Ecto neural progenitor cell (in vitro differentiated cells): ENCODE measurements at places on chromosomes 6 and 20.

GRCh38 chr20:22623211-22623610 lies 38.8 kb upstream of the FOXA2 start:
- DNase-seq, result no peak

- no peak for DNase-seq
These were observed 87.8 kb downstream of the DCDC2 start for GRCh38 chr6:24270011-24270410.

DNA sequence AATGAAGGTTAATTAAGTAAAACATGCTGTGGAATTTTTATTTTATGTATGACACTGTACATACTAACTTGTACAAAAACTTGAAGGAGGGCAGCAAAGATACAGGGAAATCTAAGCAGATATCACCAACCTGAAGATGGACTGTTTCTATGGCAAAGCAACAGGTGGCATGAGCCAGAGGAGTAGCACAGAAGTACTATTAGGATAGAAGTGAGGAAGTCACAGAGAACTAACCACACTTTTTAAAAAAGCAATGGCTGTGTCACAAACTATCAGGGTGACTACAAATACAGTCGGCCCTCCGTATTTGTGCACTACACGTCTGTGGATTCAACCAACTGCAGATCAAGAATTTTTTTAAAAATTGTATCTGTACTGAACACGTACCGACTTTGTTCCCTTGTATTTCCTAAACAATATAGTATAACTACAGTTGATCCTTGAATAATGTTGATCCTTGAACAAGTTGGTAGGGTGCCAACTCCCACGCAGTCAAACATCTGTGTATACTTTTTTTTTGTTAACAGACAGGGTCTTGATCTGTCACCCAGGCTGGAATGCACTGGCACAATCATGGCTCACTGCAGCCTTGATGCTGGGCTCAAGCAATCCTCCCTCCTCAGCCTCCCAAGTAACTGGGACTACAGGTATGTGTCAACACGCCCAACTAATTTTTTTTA lies 61.0 kb downstream of the NUDT3 start:
- no peak for DNase-seq

GRCh38 chr6:72321788-72322187 lies 300.1 kb upstream of the KCNQ5 start:
- DNase-seq, result no peak

- DNase-seq, result no peak
These were observed 11.2 kb downstream of the PCIF1 start for GRCh38 chr20:45945678-45946148.

DNA sequence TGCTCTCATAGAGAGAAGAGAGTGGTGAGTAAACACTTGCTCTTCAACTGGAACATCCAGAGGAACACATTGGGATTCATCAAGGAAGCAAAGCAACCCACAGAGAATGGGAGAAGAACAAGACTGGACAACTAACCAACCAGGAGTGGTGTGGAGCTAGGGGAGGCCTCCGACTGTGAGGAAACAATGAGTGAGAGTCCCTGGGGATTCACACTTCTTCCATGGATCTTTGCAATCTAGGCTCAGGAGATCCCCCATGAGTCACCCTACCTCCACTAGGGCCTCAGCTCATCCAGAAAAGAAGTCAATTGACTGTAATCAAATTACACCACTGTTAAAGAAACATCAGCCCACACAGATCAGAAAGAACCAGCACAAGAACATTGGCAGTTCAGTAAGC lies 42.3 kb upstream of the CLVS2 start:
- DNase-seq, result no peak

DNA sequence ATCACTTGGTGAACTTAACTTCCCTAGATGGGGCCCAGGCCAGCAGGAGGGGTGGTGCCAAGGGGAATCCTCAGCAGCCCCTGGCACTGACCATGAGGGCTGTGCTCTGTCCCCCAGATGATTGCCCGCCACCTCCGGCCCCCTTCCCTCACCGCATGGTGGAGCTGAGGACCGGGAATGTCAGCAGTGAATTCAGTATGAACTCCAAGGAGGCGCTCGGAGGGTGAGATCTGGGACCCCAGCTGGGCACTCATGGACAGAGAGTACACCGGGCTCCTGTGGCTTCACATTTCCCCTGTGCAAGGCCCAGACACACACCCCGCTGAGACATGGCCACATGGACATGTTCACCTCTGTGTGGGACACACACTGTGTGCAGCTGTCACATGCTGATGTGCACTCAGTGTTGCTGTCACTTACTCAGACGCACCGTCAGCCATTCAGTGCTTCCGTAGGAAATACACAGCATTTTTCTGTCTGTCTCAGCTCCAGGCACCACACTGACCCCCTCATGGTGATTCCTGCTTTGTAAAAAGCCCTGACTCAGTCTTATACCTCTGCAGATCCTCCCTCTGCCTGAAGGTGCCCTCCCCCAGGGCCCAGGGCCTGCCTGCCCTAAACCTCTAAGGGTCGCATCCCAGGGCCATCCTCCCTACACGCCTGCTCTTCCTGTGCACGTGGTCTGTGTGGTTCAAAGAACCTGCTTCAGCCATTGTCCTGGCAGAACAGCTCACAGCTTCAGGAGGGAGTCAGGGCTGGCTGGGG lies 4.4 kb downstream of the MYLK2 start:
- no peak for DNase-seq

DNA sequence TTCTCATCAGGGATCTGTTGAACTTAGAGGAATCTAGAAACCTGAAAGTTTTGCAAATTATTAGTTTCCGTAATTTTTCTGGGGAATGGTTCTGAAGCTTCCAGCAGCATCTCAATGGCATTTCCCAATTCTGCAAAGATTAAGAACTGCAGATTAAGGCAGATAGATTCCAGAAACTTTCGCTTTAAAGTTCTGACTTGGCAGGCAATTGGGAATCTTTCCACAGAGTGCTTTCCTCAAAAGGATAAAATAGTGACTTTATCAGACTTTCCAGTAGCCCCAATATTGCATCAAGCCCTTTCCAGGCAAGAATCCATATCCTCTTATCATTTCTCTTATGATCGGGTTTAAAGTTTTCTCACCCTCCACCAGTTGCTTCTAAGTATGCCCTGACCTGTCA lies 261.1 kb downstream of the FNDC1 start:
- DNase-seq, result no peak

DNA sequence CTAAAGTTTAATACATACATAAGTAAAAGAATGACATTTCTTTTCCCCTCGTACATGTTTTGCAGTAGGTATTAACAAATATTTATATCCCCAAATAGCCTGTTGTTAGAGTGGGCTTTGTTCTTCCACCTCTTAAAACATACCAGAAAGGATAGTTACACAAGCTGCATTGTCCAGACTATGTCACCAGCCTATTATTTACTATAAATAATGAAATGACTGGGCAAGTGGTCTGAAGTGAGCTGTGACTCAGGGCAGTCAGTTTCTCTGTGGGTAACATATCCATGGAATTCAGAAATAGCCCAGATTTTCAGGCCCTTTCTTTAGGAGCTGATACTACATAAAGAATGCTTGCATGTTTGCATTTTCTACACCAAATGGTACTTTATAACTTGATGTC lies 60.1 kb downstream of the FUT9 start:
- no peak for DNase-seq
